ENCODE measurements at places on chromosomes 4 and X.

- DNase-seq, result no peak
These were observed 34.3 kb downstream of the ATP10D start for GRCh38 chr4:47519239-47519883.

DNA sequence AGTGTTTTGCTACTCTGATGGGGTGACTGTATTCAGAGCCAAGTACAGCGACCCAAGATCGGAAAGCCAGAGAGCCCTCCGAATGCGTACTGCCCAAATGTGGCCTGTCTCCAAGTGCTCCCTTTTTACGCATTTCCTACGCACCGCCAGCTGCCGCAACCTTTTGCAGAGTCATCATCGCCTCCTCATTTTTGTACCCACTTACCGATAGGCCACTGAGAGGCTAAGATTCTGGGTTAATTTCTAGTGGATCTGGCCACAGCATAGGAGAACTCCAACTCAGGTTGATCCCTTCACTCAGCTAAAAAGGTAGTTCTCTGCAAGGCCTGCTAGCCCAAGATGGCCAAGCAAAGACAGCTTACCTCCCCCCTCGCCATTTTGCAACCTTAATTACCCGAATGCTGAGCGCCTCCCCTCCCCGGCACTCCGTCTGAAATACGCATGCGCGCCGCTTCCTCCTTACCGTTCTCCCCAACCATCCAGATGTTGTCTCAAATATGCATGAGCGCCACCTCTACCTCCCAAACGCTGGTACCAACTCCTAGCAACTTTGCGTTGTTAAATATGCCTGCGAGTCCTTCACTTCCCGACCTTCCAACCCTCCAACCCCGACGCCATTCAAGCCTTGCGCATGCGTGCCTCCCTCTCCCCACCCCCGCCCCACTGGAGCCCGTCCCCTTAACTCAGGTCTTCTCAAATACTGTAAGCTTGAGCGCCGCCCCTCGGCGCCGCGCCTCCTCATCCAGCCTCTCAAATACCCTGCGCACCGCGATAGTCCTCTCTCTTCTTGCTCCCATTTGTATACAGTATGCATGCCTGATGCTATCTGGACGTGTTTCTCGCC lies 11.8 kb upstream of the ZCCHC13 start:
- peak; percentile 87 for DNase-seq

GRCh38 chrX:26219351-26219750 lies 3.4 kb downstream of the MAGEB5 start:
- DNase-seq, result no peak

- DNase-seq, result no peak
These were observed 109.9 kb upstream of the PTPN13 start for GRCh38 chr4:86484241-86484640.

GRCh38 chrX:35017284-35017683 lies 74.7 kb downstream of the FAM47B start:
- DNase-seq, result no peak
